ENCODE measurements at places on chromosomes 5 and 9. TPM values are rescaled to one million over a fixed set of nuclear protein-coding genes. Genes with fewer than 3 reads are reported as not detected.

Gene HTR1A
- not detected for total RNA-seq

Gene SGCD
- total RNA-seq = 1.3 TPM

Gene OR13C5
- 0.18 TPM for total RNA-seq

Gene SHISAL2B
- total RNA-seq = not detected

Gene PCDHB4
- 5.2 TPM for total RNA-seq

Gene ROR2
- total RNA-seq = 36.7 TPM

Gene CDKN2A
- 0.25 TPM for total RNA-seq

DNA sequence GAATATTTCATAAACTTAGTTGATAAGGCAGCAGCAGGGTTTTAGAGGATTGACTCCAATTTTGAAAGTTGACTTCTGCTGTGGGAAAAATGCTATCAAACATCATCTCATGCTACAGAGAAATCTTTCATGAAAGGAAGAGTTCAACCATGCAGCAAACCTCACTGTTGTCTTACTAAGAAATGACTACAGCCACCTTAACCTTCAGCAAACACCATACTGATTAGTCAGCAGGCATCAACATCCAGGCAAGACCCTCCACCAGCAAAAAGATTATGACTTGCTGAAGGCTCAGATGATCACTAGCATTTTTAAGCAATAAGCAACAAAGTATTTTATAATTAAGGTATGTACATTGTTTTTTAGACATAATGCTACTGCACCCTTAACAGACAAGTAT is 7.6 kb downstream of the TMEM174 start:
- H3K4me3 ChIP-seq = no peak overlapping the region
- H3K36me3 ChIP-seq = no peaks in the 10 kb centered on the region
- no peak for DNase-seq

- DNase-seq = no peak
- no peaks in the 10 kb centered on the region for H3K27me3 ChIP-seq
- no peak overlapping the region for H3K4me3 ChIP-seq
- no peaks in the 10 kb centered on the region for H3K4me1 ChIP-seq
Measured at GRCh38 chr5:95044096-95044495, 240.8 kb downstream of the MCTP1 start.

DNA sequence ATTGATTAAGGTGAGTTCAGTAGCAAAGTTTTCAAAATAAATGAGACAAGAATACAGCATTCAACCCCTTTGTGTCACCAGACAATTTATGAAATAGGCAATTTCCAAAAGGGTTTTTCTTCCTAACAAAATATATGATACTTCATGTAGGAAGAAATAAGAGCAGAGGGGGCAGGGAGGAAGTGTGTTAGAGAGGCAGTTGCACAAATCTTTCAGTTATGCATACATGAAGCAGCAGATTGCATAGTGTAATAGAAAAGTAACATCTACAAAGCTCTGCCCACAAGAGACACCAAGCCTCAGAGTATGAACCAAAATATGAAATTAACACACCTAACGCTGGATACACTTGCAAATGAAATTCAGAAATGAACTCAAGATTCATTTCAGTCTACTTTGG is 157.0 kb downstream of the DENND1A start:
- no peak for DNase-seq
- H3K4me3 ChIP-seq = no peak overlapping the region
- H3K36me3 ChIP-seq = no peaks in the 10 kb centered on the region
- H3K4me1 ChIP-seq = peaks cover 38% of the 10 kb centered on the region
- no peak overlapping the region for H3K27ac ChIP-seq

DNA sequence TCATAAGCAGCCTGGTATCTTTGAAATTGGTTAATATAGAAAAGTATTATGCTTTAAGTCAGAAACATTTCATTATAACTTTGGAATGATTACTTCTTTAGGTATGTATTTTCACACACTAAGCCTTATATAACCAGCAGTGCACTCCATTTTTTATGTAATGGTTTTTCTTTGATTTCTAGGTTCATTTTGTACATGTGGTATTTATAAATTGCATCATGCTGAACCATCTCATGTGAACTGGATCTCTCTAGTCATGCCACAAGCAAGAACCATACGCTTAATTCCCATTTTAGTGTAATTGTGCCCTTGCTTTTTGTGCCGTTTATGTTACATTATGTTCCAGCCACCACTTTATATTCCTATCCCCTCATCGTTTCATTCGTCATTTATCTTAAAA is 38.6 kb upstream of the SRP19 start:
- H3K27ac ChIP-seq = no peak overlapping the region
- H3K27me3 ChIP-seq = no peaks in the 10 kb centered on the region
- H3K36me3 ChIP-seq = peaks cover 29% of the 10 kb centered on the region
- no peak overlapping the region for H3K4me3 ChIP-seq

DNA sequence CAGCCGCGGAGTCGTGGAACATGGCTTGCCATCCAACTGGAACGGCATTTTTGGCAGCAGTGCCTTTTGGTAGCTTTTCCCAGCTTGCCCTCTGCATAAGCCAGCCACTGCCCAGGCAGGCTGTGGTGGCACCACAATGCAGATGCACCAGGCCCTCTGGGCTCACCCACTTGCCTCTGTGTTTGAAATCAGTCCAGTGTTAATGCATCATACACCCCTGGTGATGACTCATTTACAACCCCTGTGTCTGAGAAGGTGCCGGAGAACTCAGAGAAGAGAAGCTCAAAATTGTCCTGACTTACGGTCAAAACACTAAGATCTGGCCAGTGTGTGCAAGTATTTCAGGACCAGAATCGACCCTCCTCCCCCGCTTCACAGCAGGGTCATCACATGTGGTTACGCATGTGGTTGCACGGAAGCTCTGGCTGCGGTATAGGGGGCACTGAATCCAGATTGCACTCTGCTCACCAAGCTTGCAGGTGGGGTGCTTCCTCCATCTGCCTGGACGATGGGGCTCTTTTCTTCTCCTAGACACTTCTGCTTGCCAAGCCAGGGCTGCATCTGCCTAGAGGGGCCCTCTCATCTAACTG is 66.5 kb upstream of the SMIM15 start:
- H3K36me3 ChIP-seq = no peaks in the 10 kb centered on the region
- no peaks in the 10 kb centered on the region for H3K4me1 ChIP-seq
- no peak overlapping the region for H3K27ac ChIP-seq
- H3K27me3 ChIP-seq = no peaks in the 10 kb centered on the region

DNA sequence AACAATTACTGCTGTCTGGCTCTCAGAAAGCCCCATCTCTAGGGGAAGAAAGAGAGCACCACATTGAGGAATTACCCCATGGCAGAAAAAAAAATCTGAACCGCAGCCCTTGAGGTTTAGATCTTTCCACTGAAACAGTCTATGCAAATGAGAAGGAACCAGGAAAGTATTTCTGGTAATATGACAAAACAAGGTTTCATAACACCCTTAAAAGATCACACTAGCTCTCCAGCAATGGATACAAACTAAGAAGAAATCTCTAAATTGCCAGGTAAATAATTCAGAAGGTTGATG is 427.1 kb downstream of the PRELID2 start:
- DNase-seq = no peak
- H3K36me3 ChIP-seq = no peaks in the 10 kb centered on the region
- no peaks in the 10 kb centered on the region for H3K4me1 ChIP-seq

DNA sequence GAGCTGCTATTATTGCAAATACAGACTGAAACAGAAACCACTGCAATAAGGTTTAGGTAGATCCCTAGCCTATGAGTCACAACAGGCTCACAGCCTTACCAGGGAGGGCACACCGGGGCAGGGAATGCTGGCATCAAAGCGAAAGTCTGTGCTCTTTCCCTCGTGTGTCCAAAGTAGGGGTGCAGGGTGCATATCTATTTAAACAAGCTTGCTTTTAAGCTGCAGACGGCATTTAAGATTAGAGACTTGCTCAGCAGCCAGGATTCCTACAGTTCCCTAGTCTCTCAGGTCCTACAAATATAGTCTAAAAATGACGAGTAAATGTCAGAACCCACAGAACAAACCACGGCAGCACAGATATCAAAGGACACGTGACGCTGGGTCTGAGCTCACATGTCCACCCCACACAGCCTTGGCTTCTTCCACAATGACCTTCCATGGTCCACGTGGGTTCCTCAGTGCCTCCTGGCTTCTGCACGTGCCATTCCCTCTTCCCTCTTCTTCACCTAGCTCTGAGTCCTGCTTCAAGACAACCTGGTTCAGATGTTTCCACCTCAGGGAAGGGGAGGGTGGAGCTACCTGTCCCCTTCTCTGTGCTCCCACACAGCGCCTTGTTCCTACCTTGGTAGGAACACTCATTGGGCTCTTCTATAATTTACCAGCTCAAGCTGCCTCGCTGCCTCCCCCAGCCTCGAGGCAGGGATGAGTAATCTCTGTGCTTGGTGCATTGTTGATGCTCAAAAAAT is 193.2 kb downstream of the MAPKAP1 start:
- no peak overlapping the region for H3K4me3 ChIP-seq
- no peaks in the 10 kb centered on the region for H3K27me3 ChIP-seq
- peaks cover 54% of the 10 kb centered on the region for H3K4me1 ChIP-seq
- no peak for DNase-seq

- no peaks in the 10 kb centered on the region for H3K27me3 ChIP-seq
- H3K36me3 ChIP-seq = no peaks in the 10 kb centered on the region
- no peaks in the 10 kb centered on the region for H3K4me1 ChIP-seq
Measured at GRCh38 chr9:70439991-70440706, 25.7 kb upstream of the KLF9 start.

DNA sequence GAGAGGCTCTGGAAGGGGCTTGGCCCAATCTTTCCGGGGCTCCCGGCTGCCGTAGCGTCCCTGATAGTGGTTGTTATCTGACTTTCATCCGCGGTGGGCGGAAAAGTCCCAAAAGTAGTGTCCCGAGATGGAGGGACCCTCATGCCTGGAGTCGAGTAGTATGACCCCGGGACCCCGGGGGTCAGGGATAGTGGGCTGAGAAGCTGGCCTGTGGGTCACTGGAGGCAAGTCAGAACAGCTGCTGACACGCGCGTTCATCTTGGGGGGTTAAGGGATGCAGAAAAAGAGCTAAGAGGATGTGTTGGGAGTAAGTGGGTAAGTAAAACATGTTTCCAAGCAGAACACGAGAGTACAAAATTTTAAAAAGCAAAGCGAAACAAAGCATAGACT is 123.4 kb downstream of the TMEM161B start:
- DNase-seq = no peak
- no peak overlapping the region for H3K27ac ChIP-seq
- H3K36me3 ChIP-seq = no peaks in the 10 kb centered on the region
- H3K4me3 ChIP-seq = no peak overlapping the region
- peaks cover 89% of the 10 kb centered on the region for H3K27me3 ChIP-seq
- peaks cover 3% of the 10 kb centered on the region for H3K4me1 ChIP-seq

DNA sequence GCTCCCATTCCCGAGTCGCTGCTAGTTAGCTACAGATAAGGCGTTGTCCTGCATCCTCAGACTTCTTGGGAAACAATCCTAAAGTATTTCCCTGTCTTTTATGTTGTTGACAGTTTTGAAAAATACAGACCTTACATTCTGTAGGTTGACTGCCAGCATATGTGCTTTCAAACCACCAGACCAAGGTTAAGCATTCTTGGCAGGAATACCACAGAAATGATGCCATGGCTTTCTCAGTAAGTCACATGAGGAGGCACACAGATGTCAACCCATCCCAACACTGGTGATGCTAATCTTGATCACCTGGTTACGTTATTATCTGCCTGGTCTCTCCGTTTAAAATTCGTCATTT is 871 bp downstream of the GLE1 start:
- no peak for DNase-seq
- peak overlapping the region; percentile 85 for H3K27ac ChIP-seq
- H3K4me3 ChIP-seq = peak overlapping the region; percentile 80
- peaks cover 8% of the 10 kb centered on the region for H3K4me1 ChIP-seq
- no peaks in the 10 kb centered on the region for H3K36me3 ChIP-seq
- no peaks in the 10 kb centered on the region for H3K27me3 ChIP-seq

- H3K27ac ChIP-seq = peak overlapping the region; percentile 71
- no peaks in the 10 kb centered on the region for H3K27me3 ChIP-seq
- peaks cover 33% of the 10 kb centered on the region for H3K4me1 ChIP-seq
- no peak overlapping the region for H3K4me3 ChIP-seq
- no peaks in the 10 kb centered on the region for H3K36me3 ChIP-seq
- no peak for DNase-seq
Measured at GRCh38 chr5:123882319-123882964, 370.5 kb downstream of the CSNK1G3 start.
